ENCODE measurements at places on chromosomes 5 and 9. TPM values are rescaled to one million over a fixed set of nuclear protein-coding genes. Genes with fewer than 3 reads are reported as not detected.

DNA sequence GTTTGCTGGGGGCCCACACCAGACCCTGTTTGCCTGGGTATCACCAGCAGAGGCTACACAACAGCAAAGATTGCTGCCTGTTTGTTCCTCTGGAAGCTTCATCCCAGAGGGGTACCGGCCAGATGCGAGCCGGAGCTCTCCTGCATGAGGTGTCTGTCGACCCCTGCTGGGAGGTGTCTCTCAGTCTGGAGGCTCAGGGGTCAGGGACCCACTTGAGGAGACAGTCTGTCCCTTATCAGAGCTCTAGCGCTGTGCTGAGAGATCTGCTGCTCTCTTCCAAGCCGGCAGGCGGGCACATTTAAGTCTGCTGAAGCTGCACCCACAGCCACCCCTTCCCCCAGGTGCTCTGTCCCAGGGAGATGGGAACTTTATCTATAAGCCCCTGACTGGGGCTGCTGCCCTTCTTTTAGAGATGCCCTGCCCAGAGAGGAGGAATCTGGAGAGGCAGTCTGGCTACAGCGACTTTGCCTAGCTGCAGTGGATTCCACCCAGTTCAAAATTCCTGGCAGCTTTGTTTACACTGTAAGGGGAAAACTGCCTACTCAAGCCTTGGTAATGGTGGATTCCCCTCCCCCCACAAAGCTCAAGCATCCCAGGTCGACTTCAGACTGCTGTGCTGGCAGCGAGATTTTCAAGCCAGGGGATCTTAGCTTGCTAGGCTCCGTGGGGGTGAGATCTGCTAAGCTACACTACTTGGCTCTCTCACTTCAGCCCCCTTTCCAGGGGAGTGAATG lies 206.0 kb upstream of the TLX3 start:
- H3K27ac ChIP-seq = no peak overlapping the region
- no peaks in the 10 kb centered on the region for H3K27me3 ChIP-seq
- no peaks in the 10 kb centered on the region for H3K4me1 ChIP-seq
- no peaks in the 10 kb centered on the region for H3K36me3 ChIP-seq
- DNase-seq = no peak

- no peaks in the 10 kb centered on the region for H3K36me3 ChIP-seq
- no peak overlapping the region for H3K4me3 ChIP-seq
- no peak overlapping the region for H3K27ac ChIP-seq
Measured at GRCh38 chr5:143682246-143682905, 129.6 kb upstream of the HMHB1 start.

- no peak for DNase-seq
- no peaks in the 10 kb centered on the region for H3K36me3 ChIP-seq
- H3K27me3 ChIP-seq = peaks cover 2% of the 10 kb centered on the region
Measured at GRCh38 chr5:158462349-158463114, 603.6 kb upstream of the CLINT1 start.

DNA sequence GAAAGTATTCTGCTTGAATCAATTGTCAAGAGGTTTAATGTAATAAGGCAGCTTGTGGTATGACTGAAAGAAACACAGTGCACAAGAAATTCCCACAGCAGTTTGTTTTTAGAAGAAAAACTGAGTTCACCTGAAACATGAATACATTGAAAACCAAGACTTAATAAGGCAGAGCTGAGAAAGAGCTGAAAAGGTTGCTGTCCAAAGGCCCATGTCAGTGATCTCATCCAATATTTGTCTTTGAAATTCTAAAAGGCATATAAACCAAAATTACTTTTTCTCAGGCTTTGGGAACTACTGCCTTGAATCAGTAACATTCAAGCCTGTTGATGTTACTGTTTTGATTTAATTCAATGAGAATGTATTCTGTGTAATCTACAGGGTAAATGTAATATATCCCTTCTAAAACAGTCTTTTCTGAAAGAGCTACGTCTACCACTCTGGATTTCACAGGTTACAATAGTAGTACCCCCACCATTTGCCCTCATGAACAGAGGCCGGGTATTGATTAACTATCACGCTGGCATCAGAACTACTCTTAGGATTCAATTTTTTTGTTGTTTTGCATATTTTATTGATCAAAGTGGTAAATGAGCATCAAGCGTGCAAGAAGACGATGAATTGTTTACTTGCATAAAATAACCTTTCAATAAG lies 57.8 kb downstream of the PPIC start:
- DNase-seq = no peak
- H3K4me1 ChIP-seq = no peaks in the 10 kb centered on the region
- no peak overlapping the region for H3K4me3 ChIP-seq
- H3K27me3 ChIP-seq = no peaks in the 10 kb centered on the region
- no peaks in the 10 kb centered on the region for H3K36me3 ChIP-seq
- no peak overlapping the region for H3K27ac ChIP-seq

DNA sequence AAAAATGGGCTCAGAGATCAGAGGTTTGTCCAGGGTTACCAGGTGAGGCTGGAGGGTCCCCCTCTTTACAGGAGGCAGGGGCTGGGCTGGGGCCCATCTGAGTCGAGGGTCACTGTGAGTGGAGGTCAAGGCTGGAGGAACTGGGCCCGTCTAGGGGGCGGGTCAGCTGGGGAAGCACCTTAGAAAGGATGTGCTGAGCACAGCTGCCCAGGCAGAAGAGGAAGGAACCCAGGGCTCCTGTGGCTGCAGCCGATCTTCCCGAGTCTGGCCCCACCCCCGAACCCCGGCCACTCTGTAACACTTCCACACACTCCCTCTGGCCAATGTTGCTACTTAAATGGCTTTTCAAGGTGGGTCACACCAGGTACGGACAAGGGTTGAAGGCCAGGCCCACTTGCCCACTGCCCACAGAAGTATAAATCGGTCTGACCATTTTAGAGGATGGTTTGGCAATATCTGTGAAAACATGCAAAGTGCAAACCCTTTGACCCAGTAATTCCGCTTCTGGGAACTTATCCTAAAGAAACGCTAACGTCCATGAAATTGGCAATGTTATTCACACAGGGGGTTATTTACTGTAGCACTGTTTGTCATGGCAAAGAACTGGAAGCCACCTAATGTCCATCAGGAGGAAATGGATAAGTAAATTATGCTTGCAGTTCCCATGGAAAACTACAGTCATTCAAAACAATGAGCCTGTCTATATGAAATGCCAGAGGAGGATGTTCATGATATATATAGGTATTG lies 30.5 kb upstream of the EEIG1 start:
- H3K4me1 ChIP-seq = peaks cover 28% of the 10 kb centered on the region
- no peaks in the 10 kb centered on the region for H3K27me3 ChIP-seq
- no peak for DNase-seq
- H3K27ac ChIP-seq = no peak overlapping the region
- H3K4me3 ChIP-seq = no peak overlapping the region

- peaks cover 9% of the 10 kb centered on the region for H3K36me3 ChIP-seq
- H3K27ac ChIP-seq = no peak overlapping the region
- H3K4me1 ChIP-seq = peaks cover 22% of the 10 kb centered on the region
- H3K27me3 ChIP-seq = no peaks in the 10 kb centered on the region
- no peak for DNase-seq
- H3K4me3 ChIP-seq = no peak overlapping the region
Measured at GRCh38 chr9:5480919-5481318, 29.4 kb upstream of the PDCD1LG2 start.

GRCh38 chr5:15595929-15596328 lies 95.9 kb downstream of the FBXL7 start:
- H3K4me3 ChIP-seq = no peak overlapping the region
- no peaks in the 10 kb centered on the region for H3K36me3 ChIP-seq
- DNase-seq = no peak
- no peaks in the 10 kb centered on the region for H3K4me1 ChIP-seq
- H3K27me3 ChIP-seq = no peaks in the 10 kb centered on the region

DNA sequence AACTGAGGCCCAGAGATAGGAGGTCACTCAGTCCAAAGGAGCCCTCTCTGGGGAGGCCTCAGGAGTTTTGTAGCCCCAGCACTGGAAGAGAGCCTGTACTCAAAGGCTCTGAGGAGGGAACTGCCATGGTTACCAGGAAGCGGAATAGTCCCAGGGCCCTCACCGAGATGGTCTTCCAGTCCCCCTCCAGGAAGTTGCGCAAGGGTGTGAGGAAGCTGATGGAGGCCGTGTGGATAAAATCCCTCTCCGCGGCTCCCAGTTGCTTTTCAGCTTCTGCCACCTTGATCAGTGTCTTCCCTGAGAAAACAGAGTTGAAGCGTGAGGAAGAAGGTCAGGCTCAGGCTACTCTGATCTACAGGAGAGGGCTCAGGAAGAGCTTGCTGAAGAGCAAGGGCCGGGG lies 13.5 kb downstream of the SH3GLB2 start:
- DNase-seq = no peak
- no peaks in the 10 kb centered on the region for H3K4me1 ChIP-seq
- no peak overlapping the region for H3K27ac ChIP-seq
- peaks cover 7% of the 10 kb centered on the region for H3K36me3 ChIP-seq
- no peaks in the 10 kb centered on the region for H3K27me3 ChIP-seq

- H3K27me3 ChIP-seq = no peaks in the 10 kb centered on the region
- peaks cover 99% of the 10 kb centered on the region for H3K4me1 ChIP-seq
- peak overlapping the region; percentile 95 for H3K27ac ChIP-seq
Measured at GRCh38 chr5:157543825-157544622, 31.6 kb downstream of the ADAM19 start.

DNA sequence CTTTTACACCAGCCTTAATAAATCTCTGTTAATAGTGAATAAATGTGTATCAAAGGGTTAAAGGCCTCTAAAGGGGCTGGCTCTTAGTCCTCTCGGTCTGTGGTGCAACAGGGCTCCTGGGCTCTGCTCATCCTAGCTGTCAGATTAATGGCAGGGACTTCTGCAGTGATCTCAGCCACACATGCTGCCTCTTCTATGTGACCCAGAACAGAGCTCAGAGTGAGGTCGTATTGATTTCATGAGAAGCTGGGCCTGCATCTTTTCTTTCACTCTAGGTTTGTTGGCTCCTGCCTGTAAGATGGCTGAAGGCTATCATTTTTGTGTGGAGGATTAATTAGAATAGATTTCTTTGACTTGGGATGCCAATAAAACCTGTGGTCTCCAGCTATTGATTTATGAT lies 165.0 kb upstream of the GLRA1 start:
- H3K27me3 ChIP-seq = no peaks in the 10 kb centered on the region
- no peaks in the 10 kb centered on the region for H3K4me1 ChIP-seq
- no peak for DNase-seq
- no peak overlapping the region for H3K27ac ChIP-seq
- H3K4me3 ChIP-seq = no peak overlapping the region

C8G gene
- total RNA-seq = 1.7 TPM

Measured in activated CD8-positive, alpha-beta memory T cell treated with anti-CD3 and anti-CD28 coated beads, Interleukin-2, amount 10 ng/mL, durations not matched to agents 7 days and 5 days (primary cell).